ENCODE measurements at places on chromosomes 6 and 20. TPM values are rescaled to one million over a fixed set of nuclear protein-coding genes. Genes with fewer than 3 reads are reported as not detected.
A peak's percentile ranks its signal among the peaks of the same experiment; 100 is the strongest.

The CLPSL1 gene
- total RNA-seq = not detected

The CD83 gene
- total RNA-seq = 1.00 TPM

The C6orf15 gene
- total RNA-seq = not detected

The SLC17A5 gene
- 29.9 TPM for total RNA-seq

The FAM135A gene
- total RNA-seq = 3.1 TPM

The OLIG3 gene
- not detected for total RNA-seq

The EBF4 gene
- 0.48 TPM for total RNA-seq

DNA sequence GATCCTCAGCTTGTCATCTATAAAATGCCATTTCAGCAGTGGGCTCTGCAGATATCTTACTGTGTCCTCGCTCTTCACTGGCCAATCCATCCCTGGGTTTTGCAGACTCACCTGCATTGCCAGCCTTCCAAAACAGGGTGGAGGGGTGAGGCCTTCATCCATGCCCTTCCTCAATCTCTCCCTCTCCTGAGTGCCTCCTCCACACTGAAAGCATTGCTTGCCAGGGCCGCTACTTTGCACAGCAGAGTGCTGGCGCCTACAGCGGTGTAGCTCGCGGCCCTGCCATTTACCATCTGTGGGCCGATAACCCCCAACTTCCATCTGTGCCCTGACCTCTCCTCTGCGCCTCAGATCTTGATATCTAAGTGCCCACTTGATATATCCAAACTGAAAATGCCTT, 29.4 kb downstream of the TM9SF4 start:
- H3K4me1 ChIP-seq = peaks cover 15% of the 10 kb centered on the region
- no peak overlapping the region for H3K4me3 ChIP-seq
- H3K27me3 ChIP-seq = peaks cover 2% of the 10 kb centered on the region
- peaks cover 41% of the 10 kb centered on the region for H3K36me3 ChIP-seq
- no peak overlapping the region for H3K27ac ChIP-seq

DNA sequence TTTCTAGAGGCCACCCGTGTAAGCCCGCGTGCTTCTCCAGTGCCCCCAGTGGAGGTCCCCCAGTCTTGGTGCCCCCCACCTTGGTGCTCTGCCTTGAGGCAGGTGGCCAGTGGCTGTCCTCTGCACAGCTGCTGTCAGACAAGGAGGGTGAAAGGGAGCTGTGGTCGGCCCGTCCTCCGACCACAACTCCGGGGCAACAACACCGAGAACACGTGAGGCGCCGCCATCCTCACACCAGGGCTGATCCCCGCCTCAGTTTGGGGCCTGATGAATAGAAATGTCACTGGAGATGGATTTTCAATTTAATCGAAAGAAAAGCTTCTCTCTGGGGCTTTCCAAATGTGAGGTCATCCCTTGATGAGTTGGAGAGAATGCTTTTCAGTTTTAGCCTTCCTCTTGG, 304.6 kb downstream of the CDH4 start:
- H3K4me3 ChIP-seq = peak overlapping the region; percentile 78
- peaks cover 3% of the 10 kb centered on the region for H3K27me3 ChIP-seq
- DNase-seq = no peak
- no peaks in the 10 kb centered on the region for H3K36me3 ChIP-seq
- peaks cover 63% of the 10 kb centered on the region for H3K4me1 ChIP-seq

DNA sequence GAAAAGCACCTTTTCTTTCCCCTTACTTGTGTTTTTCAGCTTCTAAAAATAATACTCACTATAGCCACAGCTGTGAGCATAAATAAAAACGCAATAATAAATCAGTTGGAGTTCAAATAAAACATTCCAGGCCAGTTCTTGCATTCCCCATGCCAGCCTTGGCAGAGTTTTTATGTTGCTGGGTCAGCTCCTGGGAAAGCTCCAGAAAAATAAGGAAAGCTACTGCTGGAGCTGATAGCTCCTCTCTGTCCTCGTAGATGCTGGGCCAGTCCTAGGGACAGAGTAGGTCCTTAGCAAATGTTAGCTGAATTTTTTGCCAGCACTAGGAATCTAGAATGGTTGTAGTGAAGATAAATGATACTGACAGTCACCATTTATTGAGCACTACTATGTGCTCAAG, 389.0 kb upstream of the SYNCRIP start:
- H3K4me3 ChIP-seq = no peak overlapping the region
- no peaks in the 10 kb centered on the region for H3K36me3 ChIP-seq
- no peaks in the 10 kb centered on the region for H3K4me1 ChIP-seq
- no peak for DNase-seq
- no peak overlapping the region for H3K27ac ChIP-seq

GRCh38 chr6:79240509-79240908, 6.0 kb upstream of the HMGN3 start:
- no peaks in the 10 kb centered on the region for H3K4me1 ChIP-seq
- no peak overlapping the region for H3K4me3 ChIP-seq
- no peaks in the 10 kb centered on the region for H3K36me3 ChIP-seq
- no peak overlapping the region for H3K27ac ChIP-seq
- no peak for DNase-seq

- peaks cover 1% of the 10 kb centered on the region for H3K27me3 ChIP-seq
- no peak overlapping the region for H3K27ac ChIP-seq
- DNase-seq = no peak
- no peaks in the 10 kb centered on the region for H3K36me3 ChIP-seq
Measured at GRCh38 chr20:52294106-52294628, 102.6 kb upstream of the ZFP64 start.

DNA sequence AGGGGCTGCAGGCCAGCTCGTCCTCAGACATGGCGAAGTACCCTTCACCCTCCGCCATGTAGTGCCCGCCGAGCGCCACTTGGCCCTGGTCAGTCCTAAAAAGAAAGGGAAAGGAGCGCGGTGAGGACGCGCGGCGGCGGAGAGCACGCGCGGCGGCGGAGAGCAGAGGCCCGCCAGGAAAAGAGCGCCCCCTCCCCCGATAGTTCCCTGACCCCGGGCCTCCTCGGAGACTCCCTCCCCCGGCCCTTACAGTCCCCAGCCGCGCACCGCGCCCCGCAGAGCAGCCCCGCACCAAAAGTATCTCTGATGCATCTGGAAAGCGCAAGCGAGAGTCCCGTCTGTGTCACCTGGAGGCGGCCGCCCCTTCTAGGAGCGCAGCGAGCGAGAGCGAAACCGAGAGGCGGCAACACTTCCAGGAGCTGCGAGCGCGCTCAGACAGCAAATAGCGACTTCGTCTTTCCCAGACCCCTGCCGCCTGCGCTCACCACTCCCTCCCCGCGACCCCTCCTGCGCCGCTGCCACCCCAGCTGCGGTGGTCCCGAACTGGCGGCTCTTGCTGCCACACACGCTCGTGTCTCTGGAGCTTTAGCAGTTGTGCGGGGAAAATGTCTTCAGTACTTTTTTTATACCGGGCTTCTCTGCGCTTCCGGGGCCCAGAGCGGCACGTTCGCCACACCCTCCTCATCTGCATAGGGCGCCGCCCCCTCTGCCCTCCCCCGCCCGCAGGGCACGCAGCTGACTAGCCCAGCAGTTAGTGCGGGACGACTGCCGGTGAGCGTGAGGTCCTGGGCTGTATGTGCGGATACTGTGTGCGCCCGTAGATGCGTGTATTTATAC, at the start of gene TENT5A:
Gene TENT5A, minus strand, starts transcription at position 598 of the 837 bp plus-strand sequence. Its CDS starts 540 bp downstream, at position 58.
- H3K4me3 ChIP-seq = peak within 1 kb of the TSS; percentile 94
- H3K4me1 ChIP-seq = peaks cover 46% of the 10 kb centered on the region
- peak; percentile 92 for DNase-seq

- peaks cover 1% of the 10 kb centered on the region for H3K27me3 ChIP-seq
- no peak for DNase-seq
- no peak overlapping the region for H3K27ac ChIP-seq
- no peak overlapping the region for H3K4me3 ChIP-seq
- no peaks in the 10 kb centered on the region for H3K36me3 ChIP-seq
Measured at GRCh38 chr6:146335336-146335735, 208.3 kb upstream of the RAB32 start.

- no peaks in the 10 kb centered on the region for H3K36me3 ChIP-seq
- H3K4me1 ChIP-seq = no peaks in the 10 kb centered on the region
- no peak overlapping the region for H3K27ac ChIP-seq
- H3K4me3 ChIP-seq = no peak overlapping the region
- H3K27me3 ChIP-seq = peaks cover 10% of the 10 kb centered on the region
Measured at GRCh38 chr20:59153832-59154231, 9.8 kb upstream of the ZNF831 start.

GRCh38 chr20:54205450-54205849, 2.4 kb upstream of the PFDN4 start:
- peaks cover 1% of the 10 kb centered on the region for H3K36me3 ChIP-seq
- peaks cover 20% of the 10 kb centered on the region for H3K4me1 ChIP-seq
- no peak for DNase-seq
- no peak overlapping the region for H3K27ac ChIP-seq
- H3K27me3 ChIP-seq = peaks cover 6% of the 10 kb centered on the region
- no peak overlapping the region for H3K4me3 ChIP-seq
